ENCODE measurements at places on chromosomes 4 and X. TPM values are rescaled to one million over a fixed set of nuclear protein-coding genes. Genes with fewer than 3 reads are reported as not detected.
A peak's percentile ranks its signal among the peaks of the same experiment; 100 is the strongest.

The UCP1 gene
- 0.79 TPM for total RNA-seq

The CLNK gene
- total RNA-seq, result not detected

The SLC49A3 gene
- total RNA-seq, result 7.3 TPM

GRCh38 chrX:39516427-39516841, 581.3 kb downstream of the BCOR start:
- no peaks in the 10 kb centered on the region for H3K27me3 ChIP-seq
- no peaks in the 10 kb centered on the region for H3K4me1 ChIP-seq
- no peak overlapping the region for H3K4me3 ChIP-seq
- no peak overlapping the region for H3K27ac ChIP-seq
- no peak for DNase-seq
- no peaks in the 10 kb centered on the region for H3K36me3 ChIP-seq

GRCh38 chr4:120096508-120097297, 30.1 kb upstream of the MAD2L1 start:
- H3K27me3 ChIP-seq, result no peaks in the 10 kb centered on the region
- no peaks in the 10 kb centered on the region for H3K36me3 ChIP-seq
- no peak overlapping the region for H3K27ac ChIP-seq
- no peak overlapping the region for H3K4me3 ChIP-seq

DNA sequence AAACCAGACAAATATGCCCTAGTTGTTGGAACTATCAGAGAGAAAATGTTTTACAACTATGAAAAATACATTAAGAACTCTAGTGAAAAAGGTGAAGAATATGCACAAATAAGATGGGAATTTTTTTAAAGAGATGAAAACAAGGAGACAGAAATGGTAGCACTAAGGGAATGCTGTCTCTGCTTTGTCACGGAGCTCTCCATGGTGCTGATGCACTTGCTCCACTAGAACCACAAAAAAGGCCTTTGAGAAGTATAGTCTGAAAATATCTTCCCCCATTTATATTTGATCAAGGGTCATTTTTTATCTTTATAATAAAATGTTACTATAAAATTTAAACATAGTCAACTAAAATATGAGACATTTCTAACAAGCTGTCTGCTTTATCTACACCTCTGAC, 1655.5 kb upstream of the AGA start:
- H3K27me3 ChIP-seq, result no peaks in the 10 kb centered on the region
- DNase-seq, result peak; percentile 50
- H3K4me3 ChIP-seq, result no peak overlapping the region
- no peaks in the 10 kb centered on the region for H3K36me3 ChIP-seq
- H3K4me1 ChIP-seq, result no peaks in the 10 kb centered on the region
- no peak overlapping the region for H3K27ac ChIP-seq

DNA sequence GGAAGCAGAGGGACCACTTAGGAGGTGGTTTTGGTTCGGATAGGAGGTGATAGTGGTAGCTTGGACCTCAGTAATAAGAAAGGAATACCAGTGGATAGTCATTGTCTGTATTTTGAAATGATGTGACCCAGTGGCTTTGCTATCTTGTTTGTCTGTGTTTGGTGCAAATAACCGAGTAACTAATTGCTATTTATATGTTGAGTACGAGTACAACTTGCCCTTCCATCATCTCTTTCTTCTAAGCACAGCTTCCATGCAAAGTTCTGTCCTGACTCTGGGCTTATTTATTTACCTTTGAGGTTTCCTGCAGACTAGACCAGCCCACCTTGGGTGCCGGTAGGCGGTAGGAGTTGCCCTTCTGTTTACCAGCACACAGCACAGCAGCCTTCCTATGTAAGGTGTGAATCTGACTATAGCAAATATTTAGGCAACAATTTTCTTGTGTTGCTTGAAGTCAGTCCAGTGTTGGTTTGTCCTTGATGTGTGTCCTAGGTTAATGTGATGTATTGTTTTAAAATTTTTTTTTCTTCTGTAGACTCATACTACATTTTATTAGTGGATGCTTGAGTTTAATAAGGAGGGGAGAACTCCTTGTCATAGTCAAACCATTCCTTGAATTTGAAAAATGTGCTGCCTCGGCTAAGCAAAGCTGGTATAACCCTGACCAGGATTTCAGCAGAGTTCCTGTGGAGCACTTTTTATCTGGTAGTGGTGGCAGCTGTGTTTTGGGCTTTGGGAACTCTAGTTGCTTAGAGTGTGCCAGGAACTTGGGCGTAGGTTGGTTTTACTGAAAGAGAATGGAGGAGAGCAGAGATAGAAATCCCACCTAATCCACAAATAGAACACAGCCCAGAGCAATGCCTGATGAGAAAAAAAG, 21.9 kb downstream of the PTTG2 start:
- no peak overlapping the region for H3K4me3 ChIP-seq
- H3K27ac ChIP-seq, result no peak overlapping the region
- no peaks in the 10 kb centered on the region for H3K36me3 ChIP-seq
- H3K27me3 ChIP-seq, result no peaks in the 10 kb centered on the region

DNA sequence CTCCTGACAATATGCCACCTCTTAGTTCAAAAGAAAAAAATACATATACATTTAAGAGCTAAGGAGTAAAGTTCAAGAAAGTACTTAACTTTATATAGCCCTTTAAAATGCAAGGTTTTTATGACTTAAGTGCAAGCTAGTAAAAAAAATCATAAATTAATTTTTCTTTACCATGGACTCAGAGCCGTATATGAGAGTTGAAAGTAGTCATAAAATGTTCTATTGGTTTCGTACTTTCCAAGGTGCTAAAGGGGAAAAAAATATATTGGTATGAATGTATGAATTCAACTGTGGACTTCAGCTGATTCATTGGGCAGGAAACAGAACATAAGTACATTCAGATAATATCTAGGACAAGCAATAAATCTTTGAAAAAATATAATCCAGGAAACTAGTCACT, 869.8 kb upstream of the AGA start:
- H3K27me3 ChIP-seq, result no peaks in the 10 kb centered on the region
- H3K27ac ChIP-seq, result no peak overlapping the region
- no peak overlapping the region for H3K4me3 ChIP-seq
- H3K4me1 ChIP-seq, result no peaks in the 10 kb centered on the region

DNA sequence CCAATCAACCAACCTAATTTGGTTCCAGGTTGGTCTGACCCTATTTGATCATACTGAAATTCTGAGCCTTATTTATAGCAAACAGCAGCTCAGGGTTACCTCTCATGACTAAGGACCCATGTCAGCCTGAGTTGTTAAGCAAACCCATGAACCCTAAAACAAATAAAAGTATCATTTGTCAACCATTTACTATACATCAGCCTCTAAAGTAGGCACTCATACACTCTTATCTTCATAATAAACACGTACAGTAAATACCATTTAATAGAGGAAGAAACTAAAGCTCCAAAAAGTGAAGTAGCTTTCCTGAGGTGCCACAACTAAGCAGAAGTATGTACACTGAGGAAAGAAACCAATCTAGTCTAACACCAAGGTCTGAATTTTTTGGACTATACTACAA, 25.2 kb downstream of the MANBA start:
- DNase-seq, result no peak
- H3K4me3 ChIP-seq, result no peak overlapping the region
- no peaks in the 10 kb centered on the region for H3K27me3 ChIP-seq
- no peaks in the 10 kb centered on the region for H3K4me1 ChIP-seq
- no peaks in the 10 kb centered on the region for H3K36me3 ChIP-seq
- no peak overlapping the region for H3K27ac ChIP-seq

GRCh38 chr4:85445050-85445639, 29.8 kb upstream of the ARHGAP24 start:
- no peak overlapping the region for H3K27ac ChIP-seq
- no peaks in the 10 kb centered on the region for H3K27me3 ChIP-seq
- no peak overlapping the region for H3K4me3 ChIP-seq
- H3K36me3 ChIP-seq, result no peaks in the 10 kb centered on the region
- no peak for DNase-seq
- H3K4me1 ChIP-seq, result no peaks in the 10 kb centered on the region

GRCh38 chr4:121685257-121685656, 11.5 kb downstream of the ANXA5 start:
- no peak overlapping the region for H3K4me3 ChIP-seq
- no peaks in the 10 kb centered on the region for H3K27me3 ChIP-seq
- peaks cover 23% of the 10 kb centered on the region for H3K4me1 ChIP-seq
- no peak for DNase-seq
- H3K36me3 ChIP-seq, result no peaks in the 10 kb centered on the region

DNA sequence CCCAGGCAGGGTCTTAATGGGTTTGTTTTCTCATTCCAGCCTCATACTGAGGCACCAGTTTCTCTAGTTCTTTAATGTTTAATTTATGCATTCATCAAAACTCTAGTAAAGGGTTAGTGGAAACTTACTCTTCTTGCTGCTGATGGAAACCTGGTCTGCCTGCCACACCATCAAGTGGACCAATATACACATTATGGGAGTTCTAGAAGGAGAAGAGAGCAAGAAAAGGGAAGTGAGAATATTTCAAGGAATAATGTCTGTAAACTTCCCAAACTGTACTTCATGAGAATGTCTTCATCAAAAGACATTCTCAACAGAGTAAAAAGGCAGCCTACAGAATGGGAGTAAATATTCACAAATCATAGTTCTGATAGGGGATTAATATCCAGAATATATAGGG, 20.9 kb upstream of the DHX15 start:
- no peak for DNase-seq
- H3K27ac ChIP-seq, result no peak overlapping the region
- H3K4me1 ChIP-seq, result no peaks in the 10 kb centered on the region

- no peak overlapping the region for H3K4me3 ChIP-seq
- no peak for DNase-seq
- H3K36me3 ChIP-seq, result no peaks in the 10 kb centered on the region
Observed at GRCh38 chrX:46665232-46666152, 91.9 kb downstream of the CHST7 start.

DNA sequence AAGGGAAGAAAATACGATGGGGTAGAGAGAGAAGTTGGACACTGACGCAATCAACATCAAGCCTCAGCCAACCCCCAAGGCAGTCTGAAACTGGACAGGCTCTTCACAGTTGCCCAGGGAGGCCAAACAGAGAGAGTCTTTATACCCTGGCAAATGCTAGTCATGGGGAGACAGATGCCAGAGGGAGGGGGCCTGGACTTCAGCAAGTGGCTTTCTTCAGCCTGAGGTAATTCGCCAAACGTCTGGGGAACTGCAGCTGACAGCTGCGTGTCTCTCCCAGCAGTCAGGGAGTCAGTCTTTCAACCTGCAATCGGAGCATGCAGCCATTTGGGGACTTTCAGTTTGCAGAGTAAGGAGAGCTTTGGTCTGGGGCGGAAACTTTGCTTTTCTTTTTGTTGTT, 521.6 kb downstream of the TRIML1 start:
- H3K27me3 ChIP-seq, result no peaks in the 10 kb centered on the region
- DNase-seq, result no peak
- no peaks in the 10 kb centered on the region for H3K4me1 ChIP-seq
- H3K36me3 ChIP-seq, result no peaks in the 10 kb centered on the region

DNA sequence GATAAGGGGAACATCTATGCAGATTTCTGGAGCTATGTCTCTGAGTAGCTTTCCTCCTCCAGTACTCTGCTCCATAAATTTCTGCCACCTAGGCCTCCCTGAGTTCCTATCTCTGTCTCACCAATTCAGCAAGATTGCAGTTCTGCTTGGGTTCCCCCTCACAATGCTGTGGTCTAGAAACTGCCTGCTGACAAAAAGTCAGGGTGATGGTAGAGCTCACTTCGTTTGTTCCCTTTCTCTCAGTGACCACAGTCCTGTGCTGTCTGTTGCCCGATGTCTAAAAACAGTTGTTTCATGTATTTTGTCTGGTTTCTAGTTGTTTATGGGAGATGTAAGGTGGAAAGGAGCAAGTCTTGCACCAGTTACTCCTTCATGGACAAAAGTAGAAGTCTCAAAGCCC, 41.1 kb downstream of the AMMECR1 start:
- no peaks in the 10 kb centered on the region for H3K4me1 ChIP-seq
- H3K36me3 ChIP-seq, result no peaks in the 10 kb centered on the region
- no peak overlapping the region for H3K4me3 ChIP-seq
- no peaks in the 10 kb centered on the region for H3K27me3 ChIP-seq
- no peak for DNase-seq
- H3K27ac ChIP-seq, result no peak overlapping the region
